Chondrocyte (in vitro differentiated cells): ENCODE measurements at places on chromosomes 2 and 18. TPM values are rescaled to one million over a fixed set of nuclear protein-coding genes. Genes with fewer than 3 reads are reported as not detected.

DNA sequence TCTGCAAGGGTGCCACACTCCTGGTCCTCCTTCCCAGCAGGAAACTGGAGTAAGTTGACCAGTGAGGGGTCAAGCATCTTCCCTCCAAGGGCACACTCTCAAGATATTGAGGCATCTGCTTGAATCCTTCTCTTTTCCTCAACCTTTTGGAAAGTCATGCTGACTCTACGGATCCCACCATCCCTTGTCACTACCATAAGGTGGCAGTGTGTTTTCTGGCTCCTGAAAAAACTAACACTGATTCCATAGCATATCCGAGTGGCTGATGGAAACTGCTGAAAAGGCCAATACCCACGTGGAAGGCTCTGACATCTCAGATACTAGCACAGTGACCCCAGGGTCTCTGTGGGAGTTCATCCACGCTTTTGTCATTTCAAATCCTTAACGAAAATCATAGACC, 37.1 kb downstream of the GPR45 start:
- no peak for DNase-seq

- no peak for DNase-seq
These were observed 38.6 kb downstream of the AGFG1 start for GRCh38 chr2:227510620-227510958.

DNA sequence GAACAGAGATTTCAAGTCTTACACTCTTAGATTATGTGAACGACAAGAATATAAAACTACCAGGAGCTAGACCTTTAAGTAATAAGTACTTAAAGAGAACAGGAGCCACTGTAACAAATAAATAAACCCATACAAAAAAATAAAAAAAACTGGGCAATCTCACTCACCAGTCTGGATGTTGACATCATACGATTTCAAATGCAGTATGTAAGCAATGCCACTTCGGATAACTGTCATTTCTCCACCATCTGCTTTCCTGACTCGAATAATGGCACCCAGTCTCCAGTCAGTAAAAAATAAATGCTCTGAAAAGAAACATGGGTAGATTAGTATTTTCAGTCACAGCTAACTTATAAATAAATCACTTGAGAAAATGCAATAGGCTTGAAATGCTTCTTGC, 115.1 kb downstream of the LRP2 start:
- no peak for DNase-seq

- no peak for DNase-seq
These were observed 208.6 kb downstream of the RBM43 start for GRCh38 chr2:151052850-151053660.

DNA sequence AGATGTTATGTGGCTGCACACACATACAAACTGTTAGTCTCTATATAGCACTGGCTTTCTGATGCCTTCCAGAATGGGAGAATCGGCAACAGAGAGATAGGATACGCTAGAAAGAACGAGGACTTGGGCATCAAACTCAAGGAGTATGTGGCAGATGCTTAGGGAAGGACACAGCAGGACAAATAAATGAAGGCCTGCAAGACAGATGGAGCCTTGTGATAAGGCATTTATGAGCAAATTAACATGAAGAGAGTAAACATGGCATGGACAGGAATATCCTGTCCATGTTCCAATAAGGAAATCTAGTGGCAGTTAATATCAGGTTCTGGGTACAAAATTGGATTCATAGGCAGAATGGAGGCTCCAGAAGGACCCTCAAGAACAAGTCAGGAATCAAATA, 136.9 kb downstream of the SLC4A10 start:
- DNase-seq = no peak

DNA sequence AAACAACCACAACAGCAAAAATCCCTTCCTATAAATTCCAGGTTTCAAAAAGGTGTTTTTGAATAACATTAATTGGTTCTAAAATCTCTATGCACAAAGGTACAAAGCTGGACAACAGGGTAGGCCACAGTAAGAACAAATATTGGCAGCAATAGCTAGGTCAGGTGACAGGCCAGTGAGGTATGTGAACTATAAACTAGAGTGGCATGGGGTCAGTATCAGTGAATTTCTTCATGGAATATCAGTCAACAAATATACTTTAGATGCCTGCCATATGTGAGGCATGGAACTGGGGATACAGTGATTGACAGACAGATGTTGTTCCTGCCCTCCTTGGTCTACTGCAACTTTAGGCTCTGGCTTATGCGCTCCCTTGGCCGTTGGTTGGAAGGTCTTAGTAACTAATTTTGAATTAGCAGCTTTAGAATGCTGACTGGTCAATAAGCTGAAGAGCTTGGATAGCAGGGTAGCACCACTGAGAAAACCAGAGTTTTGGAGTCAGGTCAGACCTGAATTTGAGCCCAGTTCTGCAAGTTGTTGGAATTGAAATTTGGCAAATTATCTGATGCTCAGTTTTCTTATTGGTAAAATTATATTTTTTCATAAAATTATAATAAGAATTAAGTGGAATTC, 2.3 kb upstream of the EPC2 start:
- no peak for DNase-seq

DNA sequence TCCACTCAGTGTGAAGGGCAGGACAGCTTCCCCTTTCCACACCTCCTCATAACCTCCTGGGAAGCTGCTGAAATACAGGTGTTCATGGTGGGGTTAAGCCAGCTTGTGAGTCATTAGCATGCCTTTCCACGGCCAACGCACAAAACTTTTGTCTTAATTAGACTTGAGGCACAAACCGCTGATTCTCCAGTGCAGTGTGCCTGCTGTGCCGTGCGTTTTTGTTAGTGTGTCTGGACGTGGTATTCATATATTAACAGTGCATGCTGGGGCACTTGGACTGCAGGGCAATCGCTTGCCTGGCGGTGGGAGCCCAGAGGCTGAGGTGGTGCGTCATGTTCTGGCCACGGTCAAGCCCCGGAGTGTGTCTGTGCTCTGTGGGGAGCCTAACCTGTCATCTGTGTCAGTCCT, 156.2 kb downstream of the SH3RF3 start:
- DNase-seq = no peak

GRCh38 chr2:96144481-96145035, 682 bp downstream of the DUSP2 start:
- peak; percentile 75 for DNase-seq

GRCh38 chr2:227337442-227337841, 12.4 kb downstream of the MFF start:
- no peak for DNase-seq

GRCh38 chr18:74147491-74147778, 199 bp downstream of the FBXO15 start:
- DNase-seq = no peak

DNA sequence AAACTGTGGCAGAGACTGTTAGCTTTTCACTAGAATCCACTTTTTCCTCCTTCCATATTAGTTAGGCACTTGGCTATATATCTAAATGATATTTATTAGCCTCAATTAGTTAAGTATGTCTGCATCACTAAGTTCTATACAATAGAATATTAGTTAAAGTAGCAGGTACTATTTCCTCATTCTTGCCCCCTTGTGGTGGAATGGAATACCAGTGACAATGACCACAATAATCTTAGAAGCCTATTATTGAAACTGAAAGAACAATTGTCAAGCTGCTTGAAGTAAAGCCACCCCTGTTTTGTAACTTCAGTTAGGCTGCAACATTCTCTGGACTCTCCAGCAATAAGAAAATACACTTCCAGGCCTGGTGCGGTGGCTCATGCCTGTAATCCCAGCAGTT, 476.3 kb upstream of the VWC2L start:
- no peak for DNase-seq

DNA sequence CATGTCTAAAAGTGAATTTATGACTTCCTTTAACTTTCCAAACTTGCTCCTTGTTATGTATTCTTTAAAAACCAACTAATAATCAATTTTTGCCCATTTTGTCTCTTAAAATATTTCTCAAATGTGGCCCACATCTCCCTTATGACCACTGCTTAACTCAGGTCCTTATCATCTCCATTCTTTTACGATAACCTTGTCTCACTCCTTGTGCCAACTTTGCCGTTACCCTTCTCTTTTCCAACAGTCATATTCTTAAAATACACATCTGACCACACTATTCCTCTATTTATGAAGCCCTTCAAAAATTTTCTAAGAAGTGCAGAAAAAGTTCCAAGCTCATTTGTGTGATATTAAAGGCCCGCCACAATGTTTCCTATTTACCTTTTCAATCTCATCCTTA, 47.8 kb downstream of the PPP1R1C start:
- no peak for DNase-seq

- no peak for DNase-seq
These were observed 47.4 kb downstream of the FSIP2 start for GRCh38 chr2:185785851-185786473.

DNA sequence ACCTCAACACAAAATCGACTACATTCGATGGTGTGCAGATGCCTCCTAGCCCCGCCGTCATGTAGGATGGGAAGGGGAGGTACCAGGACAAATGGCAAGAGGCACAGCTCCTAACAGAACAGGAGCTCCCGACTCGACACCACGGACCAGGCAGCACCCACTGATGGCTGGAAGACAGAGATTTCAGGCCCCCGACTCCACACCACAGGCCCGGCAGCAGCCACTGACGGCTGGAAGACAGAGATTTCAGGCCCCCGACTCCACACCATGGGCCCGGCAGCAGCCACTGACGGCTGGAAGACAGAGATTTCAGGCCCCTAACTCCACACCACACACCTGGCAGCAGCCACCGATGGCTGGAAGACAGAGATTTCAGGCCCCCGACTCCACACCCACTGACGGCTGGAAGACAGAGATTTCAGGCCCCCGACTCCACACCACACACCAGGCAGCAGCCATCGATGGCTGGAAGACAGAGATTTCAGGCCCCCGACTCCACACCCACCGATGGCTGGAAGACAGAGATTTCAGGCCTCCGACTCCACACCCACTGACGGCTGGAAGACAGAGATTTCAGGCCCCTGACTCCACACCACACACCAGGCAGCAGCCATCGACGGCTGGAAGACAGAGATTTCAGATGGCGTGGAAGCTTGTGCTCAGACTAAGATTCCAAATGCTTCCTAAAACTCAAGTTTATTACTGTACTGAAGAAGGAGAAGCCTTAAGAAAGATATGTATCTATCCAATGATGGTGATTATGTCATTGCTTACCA, 135.5 kb downstream of the EIPR1 start:
- no peak for DNase-seq

GRCh38 chr2:162817921-162818320, 20.6 kb downstream of the KCNH7 start:
- DNase-seq = no peak

DNA sequence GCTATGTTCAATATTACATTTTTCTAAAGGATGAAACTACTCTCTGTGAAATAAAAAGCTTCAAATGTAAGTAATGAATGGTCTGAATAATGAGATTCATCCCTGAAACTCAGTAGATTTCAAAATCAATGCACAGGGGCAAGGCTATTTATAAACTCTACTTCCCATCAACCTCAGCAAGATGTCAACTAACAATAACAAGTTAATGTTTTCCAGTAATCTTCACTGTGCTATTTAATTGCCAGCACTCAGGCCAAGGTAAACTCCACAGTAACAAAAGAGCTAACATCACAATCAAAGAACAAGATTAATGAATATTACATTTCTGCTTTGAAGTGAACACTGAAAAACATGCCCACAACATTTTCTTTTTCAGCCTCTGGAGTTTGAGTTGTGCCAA, 144.3 kb upstream of the ZFP36L2 start:
- DNase-seq = no peak

GRCh38 chr2:226423498-226423960, 376.1 kb downstream of the IRS1 start:
- no peak for DNase-seq

TWIST2 gene
- total RNA-seq = 1.8 to 9.1 TPM (median 2.4 TPM) in 3 replicates

COL6A3 gene
- 250 to 264 TPM (median 264 TPM) in 3 replicates for total RNA-seq

LINC00305 gene
- not detected in 3 replicates for total RNA-seq

PLGLB1 gene
- total RNA-seq = 1.1 to 1.8 TPM (median 1.4 TPM) in 3 replicates

FSHR gene
- total RNA-seq = not detected in 3 replicates

ACKR3 gene
- total RNA-seq = 56.6 to 68.8 TPM (median 57.6 TPM) in 3 replicates
